ENCODE measurements at places on chromosomes 16 and 17.

GRCh38 chr17:73997059-73997458, 206.4 kb upstream of the RPL38 start:
- DNase-seq = no peak

GRCh38 chr17:28738680-28739384, 5.0 kb upstream of the TRAF4 start:
- DNase-seq = no peak

- DNase-seq = no peak
Observed at GRCh38 chr17:50145532-50146229, 4.8 kb downstream of the PPP1R9B start.

DNA sequence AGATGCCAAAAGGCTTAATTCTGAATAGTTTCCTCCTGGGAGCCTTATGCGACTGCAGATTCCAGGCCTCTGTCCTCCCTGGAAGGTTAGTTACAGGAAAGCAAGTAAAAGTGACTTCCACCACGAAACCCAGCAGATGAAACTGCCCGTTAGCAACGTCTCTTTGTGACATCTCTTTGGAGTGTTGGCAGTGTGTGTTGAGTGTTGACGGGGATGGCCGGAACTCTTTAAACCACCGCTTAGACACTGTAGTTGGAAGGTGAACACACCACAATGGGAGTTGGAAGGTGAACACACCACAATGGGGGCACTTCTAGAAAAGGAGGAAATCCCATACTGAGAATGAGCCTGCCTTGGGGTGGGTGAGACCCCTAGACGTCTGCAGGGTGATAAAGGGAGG, 858 bp downstream of the SKAP1 start:
- no peak for DNase-seq

GRCh38 chr17:74259667-74260524, 14.1 kb upstream of the DNAI2 start:
- DNase-seq = no peak

DNA sequence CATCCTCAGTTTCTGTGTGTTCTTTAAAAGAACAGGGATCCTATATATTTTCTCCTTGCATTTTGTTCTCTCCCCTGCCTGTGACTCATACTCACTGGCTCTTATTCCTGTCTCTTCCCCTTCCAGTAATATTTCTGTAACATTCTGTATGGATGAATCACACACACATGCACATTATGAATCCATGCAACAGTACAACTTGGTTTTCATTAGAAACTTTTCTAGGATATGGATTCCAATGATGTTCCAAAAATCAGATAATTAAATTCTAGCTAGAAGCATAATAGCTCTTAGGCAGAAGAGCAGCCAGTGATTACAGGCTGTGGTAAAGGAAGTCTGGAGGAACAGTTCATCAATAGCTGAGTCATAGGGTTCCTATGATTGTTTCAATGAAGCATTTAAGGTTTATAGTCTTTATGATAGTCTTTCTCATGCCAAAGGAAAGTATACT, 119.6 kb upstream of the PMFBP1 start:
- DNase-seq = peak; percentile 91

DNA sequence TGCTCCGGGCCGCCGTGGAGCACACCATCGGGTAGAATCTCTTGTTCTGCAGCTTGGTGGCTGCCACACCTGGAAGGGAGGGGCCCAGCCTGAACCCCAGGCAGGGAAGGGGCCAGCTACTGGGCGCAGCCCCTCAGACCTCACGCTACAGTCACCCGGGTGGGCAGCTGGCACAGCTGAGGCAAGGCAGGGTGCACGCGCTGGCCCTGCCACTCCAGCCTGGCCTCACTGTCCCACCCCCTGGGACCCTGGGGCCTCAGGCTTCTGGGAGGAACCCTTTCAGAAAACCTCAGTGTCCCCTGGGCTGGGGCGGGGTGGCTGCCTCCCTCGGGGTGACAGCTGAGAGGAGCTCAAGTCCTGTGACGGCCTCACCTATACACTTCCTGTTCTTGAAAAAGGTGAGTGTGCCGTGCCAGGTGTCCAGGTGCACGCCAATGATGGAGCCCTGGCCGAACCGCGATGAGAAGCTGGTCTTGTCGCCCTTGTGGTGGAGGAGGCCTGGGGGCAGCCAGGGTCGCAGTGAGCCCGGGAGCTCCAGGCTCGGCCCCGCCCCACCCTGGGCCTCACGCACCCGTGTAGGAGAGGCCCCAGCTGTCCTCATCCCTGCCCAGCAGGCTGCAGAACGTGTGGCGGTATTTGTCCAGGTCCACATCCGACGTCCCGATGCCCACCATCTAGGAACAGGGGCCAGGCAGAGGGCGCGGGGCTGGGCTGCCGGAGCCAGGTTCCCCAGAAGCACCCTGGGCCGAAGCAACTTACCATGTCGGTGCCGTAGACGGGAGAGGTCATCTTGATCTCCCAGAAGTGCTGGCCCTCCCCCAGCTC, 4.7 kb upstream of the MRPS34 start:
- no peak for DNase-seq

DNA sequence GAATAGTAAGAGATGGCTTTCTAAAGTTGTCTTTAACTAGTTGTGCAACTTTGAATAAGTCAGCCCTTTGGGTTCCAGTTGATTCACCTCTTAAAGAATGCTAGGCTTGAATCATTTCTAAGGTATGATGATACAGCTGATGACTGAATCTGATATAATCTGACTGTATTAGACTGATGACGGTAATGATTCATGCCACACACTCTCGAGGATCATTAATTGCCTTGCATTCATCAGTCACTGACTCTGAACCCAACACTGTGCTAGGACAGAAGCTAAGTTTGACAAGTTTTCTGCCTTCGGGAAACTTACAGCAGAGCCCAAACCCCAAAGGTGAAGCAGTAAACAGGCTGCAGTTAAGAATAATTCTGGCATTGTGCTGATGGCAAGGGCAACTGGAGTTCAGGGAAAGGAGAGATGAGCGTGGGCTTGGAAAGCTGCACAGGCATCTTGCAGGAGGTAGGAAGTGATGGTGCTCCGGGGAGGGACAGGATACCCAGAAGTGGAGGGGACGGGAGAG, 25.8 kb downstream of the ASIC2 start:
- DNase-seq = peak; percentile 5
